ENCODE measurements at places on chromosomes 6 and 20.

- no peak for DNase-seq
Observed at GRCh38 chr6:115909923-115910546, 150.7 kb downstream of the FRK start.

DNA sequence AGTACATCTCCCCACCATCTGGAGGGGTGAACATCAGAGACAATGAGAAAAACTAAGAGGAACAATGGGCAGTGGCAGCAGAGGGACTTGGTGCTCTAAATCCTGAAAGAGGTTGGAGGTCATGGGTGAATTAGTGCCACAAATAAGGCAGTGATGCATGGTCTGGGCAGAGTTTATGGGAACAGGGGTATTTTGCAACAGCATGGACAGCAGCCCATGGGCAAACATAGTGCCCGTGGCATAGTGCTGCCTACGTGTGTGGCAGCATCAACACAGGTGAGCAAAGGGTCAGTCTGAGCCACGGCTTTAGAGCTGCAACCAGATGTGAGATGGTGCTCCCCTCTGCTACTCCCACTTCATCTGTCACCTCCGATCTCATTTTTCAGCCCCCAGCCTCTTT lies 459.1 kb upstream of the CITED2 start:
- DNase-seq, result no peak

- DNase-seq, result no peak
Observed at GRCh38 chr20:54469952-54470351, 5.4 kb upstream of the DOK5 start.

DNA sequence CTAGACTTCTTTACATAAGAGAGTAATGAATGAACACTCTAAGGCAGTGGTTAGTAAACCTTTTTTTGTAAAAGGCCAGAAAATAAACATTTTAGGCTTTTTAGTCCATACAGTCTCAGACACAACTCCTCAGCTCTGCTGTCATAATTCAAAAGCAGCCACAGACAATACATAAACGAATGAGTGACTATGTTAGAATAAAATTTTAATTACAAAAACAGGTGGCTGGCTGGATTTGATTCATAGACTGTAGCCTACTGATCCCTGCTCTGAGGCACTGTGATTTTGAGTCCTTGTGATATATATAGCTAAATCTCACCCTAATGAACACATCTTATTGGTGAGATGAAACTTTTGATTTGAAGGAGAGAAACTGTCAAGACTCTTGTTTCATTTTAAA lies 155.1 kb downstream of the AIG1 start:
- no peak for DNase-seq

DNA sequence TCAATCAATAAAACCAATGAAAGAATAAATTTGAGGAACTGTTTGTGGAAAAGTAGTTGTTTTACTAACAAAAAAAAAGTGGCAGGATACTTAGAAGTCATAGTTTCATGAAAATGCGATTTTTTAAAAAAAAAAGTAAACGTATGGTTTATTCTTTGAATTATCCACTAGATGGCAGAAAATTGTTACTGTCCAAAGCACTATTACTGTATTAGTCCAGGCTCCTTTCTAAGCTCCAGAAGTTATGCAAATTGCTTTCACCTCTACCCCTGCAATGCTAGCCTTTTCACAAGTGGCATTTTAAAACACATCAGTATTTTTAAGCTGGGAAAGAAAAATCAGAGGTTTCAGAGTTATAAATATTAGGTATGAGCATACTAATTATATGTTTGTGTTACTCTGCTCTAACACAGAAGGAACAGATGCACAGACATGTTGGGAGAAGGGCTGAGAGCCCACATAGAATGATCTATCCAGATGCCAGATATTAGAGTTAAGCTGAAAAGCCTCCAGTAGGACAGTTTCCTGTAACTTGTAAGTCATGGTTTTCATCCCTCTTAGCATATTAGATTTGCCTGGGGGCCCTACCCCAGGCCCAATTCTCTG lies 63.9 kb downstream of the FHL5 start:
- DNase-seq, result peak; percentile 26

GRCh38 chr6:8731874-8732273 lies 296.5 kb upstream of the SLC35B3 start:
- no peak for DNase-seq

DNA sequence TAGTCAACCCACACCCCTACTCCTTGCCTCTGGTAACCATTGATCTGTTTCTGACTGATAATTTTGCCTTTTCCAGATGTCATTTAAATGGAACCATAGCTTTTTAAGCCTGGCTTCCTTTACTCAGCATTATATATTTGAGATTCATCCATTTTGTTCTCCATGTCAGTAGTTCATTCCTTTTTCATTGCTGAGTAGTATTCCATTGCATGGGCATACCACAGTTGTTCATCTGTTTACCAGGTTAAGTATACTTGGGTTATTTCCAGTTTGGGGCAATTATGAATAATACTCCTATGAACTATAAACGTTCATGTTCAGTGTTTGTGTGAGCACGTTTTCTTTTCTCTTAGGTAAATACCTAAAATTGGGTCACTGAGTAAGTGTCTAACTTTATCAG lies 25.1 kb downstream of the FGD2 start:
- DNase-seq, result no peak

DNA sequence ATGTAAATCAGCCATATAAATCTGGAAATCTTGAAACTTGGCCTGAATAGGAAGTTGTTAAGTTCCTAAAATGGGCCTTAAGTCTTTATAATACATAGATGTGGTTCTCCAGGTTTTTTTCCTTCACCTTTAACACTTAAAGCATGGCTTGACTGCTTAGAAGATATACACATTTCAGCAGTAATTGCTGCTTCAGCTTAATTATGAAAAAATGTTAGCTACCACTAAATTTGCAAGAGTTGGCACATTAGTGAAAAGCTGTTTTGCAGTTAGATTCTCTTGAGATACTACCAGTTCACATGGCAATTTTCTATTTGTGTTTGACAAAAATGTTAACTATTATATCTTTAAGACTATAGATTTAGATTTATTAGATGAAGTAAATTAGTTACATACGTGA lies 72.7 kb upstream of the MYO6 start:
- DNase-seq, result no peak

DNA sequence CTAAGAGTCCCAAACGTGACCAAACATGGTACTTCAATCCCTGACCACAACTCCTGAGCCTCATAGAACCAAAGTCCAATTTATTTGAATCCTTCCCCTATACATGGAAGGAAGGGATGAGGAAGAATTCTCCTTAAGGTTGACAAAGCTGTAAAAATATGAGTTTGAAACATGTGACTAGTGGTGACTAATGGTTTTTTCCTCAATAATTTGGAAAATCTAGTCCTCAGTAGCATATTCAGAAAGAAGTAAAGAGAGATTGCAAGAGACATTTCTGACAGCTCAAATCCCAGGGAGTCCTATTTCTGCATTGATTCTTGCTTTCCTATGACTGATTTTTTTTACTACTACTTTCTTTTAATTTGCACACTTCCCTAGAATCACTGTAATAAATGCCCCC lies 443.7 kb downstream of the FRK start:
- DNase-seq, result no peak

DNA sequence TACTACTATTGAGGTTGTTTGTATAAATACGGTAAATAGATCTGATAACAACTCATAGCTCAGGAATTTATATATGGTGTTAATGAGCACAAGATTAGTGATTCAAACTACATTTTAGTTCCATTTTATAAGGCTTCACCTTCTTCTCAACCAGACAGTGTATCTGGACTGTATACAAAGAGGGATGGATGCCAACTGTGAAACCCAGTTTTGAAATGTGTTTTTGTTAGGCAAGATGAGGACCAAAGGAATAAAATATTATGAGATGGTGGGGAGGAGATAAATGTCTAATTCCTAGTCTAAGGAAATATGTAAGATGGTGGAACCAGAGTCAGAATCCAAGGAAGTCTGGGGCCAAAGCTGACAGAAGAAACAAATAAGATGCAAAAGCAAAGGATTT lies 329.0 kb downstream of the GRIK2 start:
- no peak for DNase-seq

GRCh38 chr6:143160439-143161220 lies 99.9 kb downstream of the AIG1 start:
- DNase-seq, result no peak

DNA sequence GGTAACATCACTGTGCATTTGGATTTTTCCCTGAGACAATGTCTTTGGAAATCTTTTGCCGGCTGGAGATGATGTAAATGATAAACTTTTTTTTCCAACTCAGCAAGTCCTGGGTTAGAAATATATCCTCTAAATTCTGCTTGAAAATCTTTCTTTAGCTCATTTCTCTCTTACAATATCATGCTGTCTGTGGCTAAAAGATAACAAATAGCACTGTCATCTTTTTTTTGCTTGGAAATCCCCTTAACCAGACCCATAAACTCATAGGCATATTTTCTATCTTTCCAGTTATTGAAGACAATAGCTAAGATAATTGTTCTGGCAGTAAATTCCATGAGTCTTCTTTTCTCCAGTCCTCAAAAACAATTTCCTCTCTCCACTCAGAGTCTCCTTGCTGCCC lies 481.5 kb downstream of the NKAIN2 start:
- no peak for DNase-seq

GRCh38 chr6:24069526-24069925 lies 56.5 kb upstream of the NRSN1 start:
- no peak for DNase-seq

GRCh38 chr20:23753589-23753988 lies 2.9 kb upstream of the CST1 start:
- DNase-seq, result no peak

GRCh38 chr6:166584155-166584554 lies 2.3 kb downstream of the RAMACL start:
- no peak for DNase-seq
